Endothelial cell of coronary artery (primary cell): ENCODE measurements at places on chromosomes 11 and 22. TPM values are rescaled to one million over a fixed set of nuclear protein-coding genes. Genes with fewer than 3 reads are reported as not detected.

The CD3E gene
- total RNA-seq: not detected in 2 replicates

The RAB39A gene
- 0.09 TPM in 1 of 2 replicates, not detected in the other for total RNA-seq

The MMP13 gene
- not detected in 2 replicates for total RNA-seq

The MAPK1 gene
- total RNA-seq: 38.6 and 43.7 TPM in 2 replicates

The DRD2 gene
- total RNA-seq: not detected in 2 replicates

The C11orf91 gene
- total RNA-seq: 0.38 and 0.54 TPM in 2 replicates

The TSSK2 gene
- not detected in 2 replicates for total RNA-seq

The POLR2L gene
- total RNA-seq: 159 and 286 TPM in 2 replicates

The IFITM10 gene
- total RNA-seq: 0.09 and 0.56 TPM in 2 replicates

The ZC3H12C gene
- 10.8 and 13.6 TPM in 2 replicates for total RNA-seq

The SYT9 gene
- total RNA-seq: 0.09 and 0.27 TPM in 2 replicates

The LRRC32 gene
- 20.5 and 78.2 TPM in 2 replicates for total RNA-seq

The FANCF gene
- total RNA-seq: 9.0 and 10.5 TPM in 2 replicates

The MIOX gene
- not detected in 2 replicates for total RNA-seq

The FOLR1 gene
- not detected in 2 replicates for total RNA-seq

The C11orf87 gene
- under 0.01 TPM in 1 of 2 replicates, not detected in the other for total RNA-seq

The MPEG1 gene
- total RNA-seq: not detected in 2 replicates

The MTCH2 gene
- 59.4 and 80.4 TPM in 2 replicates for total RNA-seq

The PTPRCAP gene
- 0.18 and 0.85 TPM in 2 replicates for total RNA-seq

The YPEL4 gene
- 0.18 and 0.28 TPM in 2 replicates for total RNA-seq

The MS4A6A gene
- total RNA-seq: 0.81 and 3.8 TPM in 2 replicates

The CREB3L1 gene
- total RNA-seq: 0.72 and 8.3 TPM in 2 replicates

The LIF gene
- total RNA-seq: 0.36 and 2.0 TPM in 2 replicates
